ENCODE measurements at places on chromosomes 5 and 9. TPM values are rescaled to one million over a fixed set of nuclear protein-coding genes. Genes with fewer than 3 reads are reported as not detected.

IZUMO3 gene
- total RNA-seq: not detected

- no peak for DNase-seq
Observed at GRCh38 chr9:99348289-99348688, 126.2 kb downstream of the SEC61B start.

GRCh38 chr5:169745441-169746146 is 108.5 kb downstream of the DOCK2 start:
- DNase-seq: no peak

- no peak for DNase-seq
Observed at GRCh38 chr9:33718987-33719386, 76.4 kb upstream of the PRSS3 start.

EIF4EBP3 gene
- 9.8 TPM for total RNA-seq

- no peak for DNase-seq
Observed at GRCh38 chr5:139383993-139384590, 995 bp upstream of the SLC23A1 start.

- no peak for DNase-seq
Observed at GRCh38 chr5:175418251-175418650, 25.7 kb downstream of the DRD1 start.

IL3 gene
- not detected for total RNA-seq

Measured in WTC11 (cell line).